Frontal cortex (tissue), 4 donors: ENCODE measurements at places on chromosomes 2 and 18. TPM values are rescaled to one million over a fixed set of nuclear protein-coding genes. Genes with fewer than 3 reads are reported as not detected.

The NT5DC4 gene
- not detected for total RNA-seq

The ACOXL gene
- total RNA-seq = not detected

The SH2D6 gene
- total RNA-seq = 0.41 TPM

The IAH1 gene
- total RNA-seq = 62.4 TPM

The SKA1 gene
- 2.0 TPM for total RNA-seq

The IL18RAP gene
- 0.41 TPM for total RNA-seq

The NCK2 gene
- total RNA-seq = 84.8 TPM

The AQP12B gene
- total RNA-seq = not detected

The VWC2L gene
- total RNA-seq = 4.1 TPM

The CGREF1 gene
- total RNA-seq = 18.3 TPM

The CYRIA gene
- total RNA-seq = 227 TPM

The SCN9A gene
- 68.5 TPM for total RNA-seq

The PLEKHB2 gene
- 114 TPM for total RNA-seq

The SLC14A1 gene
- 3.7 TPM for total RNA-seq

The MC4R gene
- 3.3 TPM for total RNA-seq

The FEV gene
- not detected for total RNA-seq

The BARD1 gene
- 44.8 TPM for total RNA-seq

The SEMA4C gene
- 52.6 TPM for total RNA-seq

The CDKL4 gene
- 14.7 TPM for total RNA-seq

The ABHD1 gene
- 0.41 TPM for total RNA-seq

The TMEM37 gene
- total RNA-seq = not detected

The SLC39A6 gene
- 231 TPM for total RNA-seq

The POTEI gene
- under 0.01 TPM for total RNA-seq

The CD207 gene
- not detected for total RNA-seq

The GREB1 gene
- 3.7 TPM for total RNA-seq

The SPR gene
- 1.6 TPM for total RNA-seq

The IKZF2 gene
- total RNA-seq = 11.0 TPM

The IL36RN gene
- total RNA-seq = not detected

The GRHL1 gene
- 4.9 TPM for total RNA-seq

The C2orf66 gene
- total RNA-seq = not detected
